ENCODE measurements at places on chromosomes 5 and 9.

DNA sequence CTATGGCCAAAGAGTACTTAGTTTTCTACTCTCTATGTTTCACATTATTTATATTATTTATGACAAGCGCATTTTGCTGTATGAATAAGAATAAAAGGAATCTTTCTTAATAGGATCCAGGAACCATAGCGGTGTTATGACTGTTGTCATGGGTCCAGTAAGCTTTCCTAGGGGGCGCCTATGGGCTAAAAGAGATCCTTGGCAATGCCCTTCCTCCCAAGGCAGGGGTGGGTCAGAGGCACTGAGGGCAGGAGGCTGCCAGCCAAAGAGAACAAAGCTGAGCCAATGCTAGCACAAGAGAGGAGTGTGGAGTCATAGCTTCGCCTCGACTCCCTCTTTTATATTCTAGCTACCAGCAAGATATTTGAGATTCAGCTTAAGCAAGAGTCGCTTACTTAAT is 98.4 kb upstream of the GNAQ start:
- DNase-seq: peak; percentile 61

GRCh38 chr5:157390551-157391297 is 69.3 kb upstream of the NIPAL4 start:
- DNase-seq: peak; percentile 50

DNA sequence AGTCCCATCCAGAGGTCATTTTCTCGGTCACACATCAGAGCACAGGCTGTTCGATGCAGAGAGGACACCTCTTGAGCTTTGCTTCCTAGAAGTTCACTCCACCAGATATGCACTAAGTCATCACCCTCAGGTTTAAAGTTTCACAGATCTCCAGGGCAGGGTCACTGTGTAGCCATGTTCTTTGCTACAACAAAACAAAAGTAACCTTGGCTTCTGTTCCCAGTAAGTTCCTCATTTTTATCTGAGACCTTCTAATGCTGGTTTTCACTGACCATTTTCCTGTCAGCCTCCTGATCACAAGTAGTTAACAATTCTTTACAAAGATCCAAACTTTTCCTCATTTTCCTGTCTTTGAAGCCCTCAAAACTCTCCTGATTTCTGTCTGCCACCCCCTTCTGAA is 97.5 kb upstream of the CTSV start:
- no peak for DNase-seq

- DNase-seq: no peak
Observed at GRCh38 chr5:94544875-94545547, 73.4 kb downstream of the KIAA0825 start.

- peak; percentile 92 for DNase-seq
Observed at GRCh38 chr9:38035873-38036272, 33.2 kb downstream of the SHB start.

GRCh38 chr5:96094904-96095303 is 133.3 kb upstream of the ELL2 start:
- DNase-seq: no peak

DNA sequence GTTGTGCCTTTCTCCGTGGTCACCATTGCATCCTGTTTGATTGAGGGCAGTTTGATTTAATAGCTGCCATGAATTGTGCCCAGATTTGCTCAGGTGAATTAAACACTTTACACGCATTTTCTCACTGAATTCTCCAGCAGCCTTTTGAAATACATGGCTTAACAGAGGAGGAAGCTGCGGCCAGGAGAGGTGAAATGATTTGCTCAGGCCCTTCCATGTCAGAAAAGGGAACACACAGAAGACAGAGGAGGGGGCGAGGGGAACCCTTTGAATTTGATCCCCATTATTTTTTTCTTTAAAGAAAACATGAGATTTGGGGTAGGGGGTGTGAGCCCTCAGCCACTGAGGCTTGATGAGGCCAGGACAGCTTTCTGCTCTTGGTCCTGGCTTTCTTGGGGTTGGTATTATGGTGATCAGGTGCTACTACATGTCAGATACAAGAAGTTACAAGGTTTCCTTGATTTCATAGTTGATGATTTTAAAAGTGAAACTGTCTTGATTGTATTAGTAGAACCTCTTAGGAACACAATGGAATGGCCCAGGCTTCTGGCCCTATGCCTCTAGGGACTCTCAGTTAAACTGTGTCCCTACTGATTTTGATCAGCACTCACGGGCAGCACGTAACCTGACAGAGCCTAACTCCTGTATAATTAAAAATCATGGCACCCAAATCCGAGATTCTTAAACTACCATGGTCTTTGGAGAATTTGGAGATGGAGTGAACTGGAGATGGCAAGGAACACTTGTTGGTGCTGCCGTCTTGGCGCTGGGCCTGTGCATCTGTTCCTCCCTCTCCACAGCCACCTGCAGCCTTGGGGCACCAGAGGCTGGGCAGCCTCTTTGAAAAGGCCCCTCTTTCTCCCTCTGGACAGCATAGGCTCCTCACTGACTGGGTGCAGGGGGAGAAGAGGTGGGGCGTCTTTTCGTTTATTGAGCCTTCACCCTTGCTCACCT is 107.9 kb downstream of the TRIO start:
- DNase-seq: no peak

GRCh38 chr5:65041296-65042158 is 272.8 kb downstream of the CWC27 start:
- DNase-seq: peak; percentile 87

Data from cardiac fibroblast (primary cell).